ELR (cell line): ENCODE measurements at places on chromosomes 5 and 9.

- no peak for DNase-seq
These were observed 35.8 kb upstream of the NFIB start for GRCh38 chr9:14349447-14350348.

DNA sequence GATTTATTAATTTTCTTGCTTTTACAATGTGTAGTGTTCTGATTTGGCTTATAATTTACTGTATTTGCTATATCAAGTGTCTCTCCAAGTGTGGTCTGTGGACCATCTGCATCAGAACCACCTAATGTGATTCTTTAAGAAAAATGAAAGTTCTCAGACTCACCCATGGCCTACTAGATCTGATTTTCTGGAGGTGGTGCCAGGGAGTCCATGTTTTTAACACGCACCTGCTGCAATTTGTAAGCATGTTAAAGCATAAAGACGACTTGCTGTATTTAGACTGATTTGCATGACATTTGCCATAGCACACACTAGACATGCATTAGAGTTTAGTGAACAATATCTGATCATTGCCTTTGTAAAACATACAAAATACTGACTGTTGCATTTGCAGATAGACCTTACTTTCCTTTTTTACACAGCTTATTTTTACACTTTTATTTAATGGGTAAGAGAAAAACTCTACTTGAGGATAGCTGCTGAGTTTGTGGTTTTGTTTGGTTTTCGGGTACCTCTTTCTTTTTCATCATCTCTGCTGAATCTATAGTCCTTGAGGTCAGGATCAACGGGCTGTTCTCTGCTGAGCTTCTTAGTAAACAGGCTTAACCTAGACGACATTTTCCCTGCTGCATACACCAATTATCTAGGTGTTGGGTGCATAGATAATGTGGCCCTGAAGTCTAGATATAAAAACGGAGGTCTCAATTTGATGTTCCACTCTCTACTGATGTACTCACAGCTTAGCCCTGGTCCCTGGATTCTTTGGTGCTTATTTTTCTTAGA, 138.0 kb upstream of the ZNF366 start:
- no peak for DNase-seq

DNA sequence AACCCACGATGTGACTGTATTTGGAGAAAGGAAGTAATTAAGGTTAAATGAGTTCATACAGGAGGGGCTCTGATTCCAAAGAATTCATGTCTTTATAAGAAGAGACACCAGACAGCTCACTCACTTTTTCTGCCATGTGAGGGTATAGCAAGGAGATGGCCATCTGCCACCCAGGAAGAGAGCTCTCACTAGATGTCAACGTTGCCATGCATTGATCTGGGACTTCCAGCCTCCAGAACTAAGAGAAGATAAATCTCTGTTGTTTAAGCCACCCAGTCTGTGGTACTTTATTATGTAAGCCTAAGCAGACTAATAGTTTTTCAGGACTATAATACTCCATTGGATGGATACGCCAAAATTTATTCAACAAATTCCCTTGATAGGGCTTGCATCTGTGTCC, 89.8 kb upstream of the RAD23B start:
- DNase-seq, result no peak

DNA sequence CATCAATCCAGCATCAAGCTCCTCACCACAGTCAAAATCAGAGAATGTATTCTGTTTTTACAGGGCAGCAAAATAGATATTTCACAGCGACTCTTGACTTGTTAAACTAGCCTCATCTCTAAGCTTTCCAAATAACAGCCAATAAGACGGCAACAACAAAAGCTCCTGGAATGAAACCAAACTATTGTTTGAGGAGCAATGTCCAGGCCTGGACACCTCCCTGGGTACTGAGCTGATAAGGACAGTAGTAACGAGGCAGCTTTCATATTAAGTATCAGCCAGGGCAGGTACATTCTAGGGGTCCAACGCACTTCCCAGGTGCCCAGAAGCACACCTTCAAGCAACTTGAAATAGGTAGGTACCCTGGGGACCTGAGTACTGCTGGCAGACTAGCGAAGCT, 260.3 kb downstream of the ENC1 start:
- DNase-seq, result no peak

DNA sequence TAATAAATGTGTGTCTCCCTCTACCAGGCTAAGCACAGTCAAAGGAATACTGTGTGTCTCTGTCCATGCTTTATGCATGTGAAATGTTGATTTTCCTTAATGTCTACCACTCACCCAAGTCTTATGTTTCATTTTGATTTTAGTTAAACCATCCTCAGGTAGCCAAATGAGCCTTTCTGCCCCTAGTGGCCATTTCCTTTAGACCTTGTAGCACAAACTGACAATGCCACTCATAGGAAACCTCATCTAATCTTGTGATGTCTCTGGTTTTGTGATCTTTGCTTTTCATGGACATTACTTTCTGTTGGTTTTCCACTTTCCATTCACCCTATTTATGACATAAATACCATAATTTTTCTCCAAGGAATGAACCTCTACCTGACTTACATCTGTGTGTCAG, 820.8 kb downstream of the MAT2B start:
- DNase-seq, result no peak

DNA sequence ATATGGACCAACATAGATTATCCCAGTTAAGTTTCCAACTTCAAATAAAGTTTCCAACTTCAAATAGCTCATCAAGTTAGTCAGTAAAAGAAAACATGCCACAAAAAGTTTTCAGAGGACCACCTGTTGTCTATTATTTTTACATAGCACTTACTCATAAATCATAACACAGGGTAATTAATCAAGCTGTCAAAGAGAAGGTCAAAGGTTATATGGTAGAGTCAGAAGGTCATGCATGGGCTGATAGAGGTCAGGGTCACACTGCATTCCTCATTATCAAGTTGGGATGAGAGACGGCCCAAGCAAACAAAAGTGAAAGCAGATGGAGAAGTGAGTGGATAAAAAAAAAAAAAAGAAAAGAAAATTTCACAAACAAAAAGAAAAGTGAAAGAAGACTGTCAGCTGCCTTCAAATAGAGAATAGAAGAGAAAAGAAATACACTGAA, 145.5 kb upstream of the POU5F2 start:
- DNase-seq, result no peak

DNA sequence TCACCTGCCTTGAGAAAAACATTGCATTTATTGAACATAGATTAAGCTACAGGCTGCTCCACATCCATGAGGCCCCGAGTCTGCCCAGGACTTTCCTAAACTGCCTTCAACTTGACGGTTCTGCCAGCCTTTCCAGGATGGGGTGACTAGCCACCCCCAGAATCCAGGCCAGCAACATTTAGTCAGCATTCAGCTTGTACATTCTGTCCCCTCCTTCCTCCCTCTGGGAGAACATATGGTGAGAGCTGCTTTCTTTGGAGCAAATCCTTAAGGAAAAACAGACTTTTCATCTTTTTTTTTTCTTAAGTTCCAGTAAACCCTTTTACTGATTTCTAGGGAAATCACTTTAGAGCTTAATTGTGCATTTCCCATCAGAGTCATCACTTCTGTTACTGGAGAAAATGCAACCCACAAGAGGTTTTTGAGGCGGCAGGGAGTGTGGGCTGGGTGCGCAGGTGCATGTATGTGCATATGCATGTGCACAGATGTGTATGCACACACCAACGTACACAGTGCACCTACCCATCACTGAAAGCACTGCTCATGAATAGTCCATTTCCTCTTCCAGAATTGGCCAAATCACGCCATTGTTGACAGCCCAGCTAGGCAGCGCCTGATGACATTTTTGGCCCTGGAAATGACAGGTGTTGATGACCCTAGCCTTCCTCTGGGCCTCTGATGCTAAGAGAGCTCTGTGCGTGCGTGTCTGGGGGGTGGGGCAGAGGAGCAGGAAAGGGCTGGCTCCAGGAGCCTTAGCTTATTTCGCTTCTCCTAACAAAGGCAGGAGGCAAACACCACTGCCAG, 145.6 kb downstream of the HSD17B3 start:
- no peak for DNase-seq

GRCh38 chr9:93326654-93327053, 124.8 kb upstream of the FAM120A start:
- DNase-seq, result no peak

GRCh38 chr5:87944553-87945285, 323.9 kb downstream of the TMEM161B start:
- no peak for DNase-seq

DNA sequence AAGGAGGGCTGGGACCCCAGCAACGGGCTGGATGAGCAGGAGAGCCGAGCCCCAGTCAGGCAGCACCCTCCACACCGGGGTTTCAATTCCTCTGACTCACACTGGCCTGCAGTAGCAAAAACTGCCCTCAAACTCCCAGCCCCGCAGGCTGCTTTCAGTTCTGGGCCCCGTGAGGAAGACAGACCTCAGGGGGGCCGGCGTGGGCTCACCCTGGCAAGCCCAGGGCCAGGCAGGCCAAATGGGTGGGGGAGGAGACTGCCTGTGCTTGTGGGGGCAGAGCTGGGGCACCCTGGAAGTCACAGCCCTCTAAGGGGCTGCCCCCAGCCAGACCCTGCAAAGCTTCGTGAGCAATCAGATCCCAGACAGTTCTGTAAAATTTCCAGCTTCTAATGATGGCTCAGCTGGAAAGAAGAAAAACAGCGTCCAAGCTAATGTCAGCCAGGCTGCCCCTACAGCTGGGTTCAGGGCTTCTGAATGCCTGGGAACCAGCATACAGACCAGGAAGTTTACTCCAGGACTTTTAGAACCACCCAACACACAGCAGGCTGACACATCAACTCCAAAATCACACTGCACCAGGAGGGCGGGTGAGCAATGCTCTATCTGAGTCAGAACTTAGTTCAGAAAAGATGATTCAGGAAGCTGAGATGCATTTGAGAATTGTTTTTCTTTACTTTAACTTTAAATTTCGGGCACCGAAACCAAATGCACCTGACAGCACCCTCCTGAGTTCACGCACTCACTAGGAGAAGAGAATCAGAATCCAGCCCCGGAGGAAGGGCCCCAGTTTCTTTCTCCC, 34.7 kb downstream of the LPCAT1 start:
- peak; percentile 79 for DNase-seq

- DNase-seq, result no peak
These were observed 156.9 kb upstream of the NR3C1 start for GRCh38 chr5:143560378-143560777.

- DNase-seq, result peak; percentile 79
These were observed 8.2 kb upstream of the ZFYVE16 start for GRCh38 chr5:80399526-80400239.
